ENCODE measurements at places on chromosomes 16 and 17.

DNA sequence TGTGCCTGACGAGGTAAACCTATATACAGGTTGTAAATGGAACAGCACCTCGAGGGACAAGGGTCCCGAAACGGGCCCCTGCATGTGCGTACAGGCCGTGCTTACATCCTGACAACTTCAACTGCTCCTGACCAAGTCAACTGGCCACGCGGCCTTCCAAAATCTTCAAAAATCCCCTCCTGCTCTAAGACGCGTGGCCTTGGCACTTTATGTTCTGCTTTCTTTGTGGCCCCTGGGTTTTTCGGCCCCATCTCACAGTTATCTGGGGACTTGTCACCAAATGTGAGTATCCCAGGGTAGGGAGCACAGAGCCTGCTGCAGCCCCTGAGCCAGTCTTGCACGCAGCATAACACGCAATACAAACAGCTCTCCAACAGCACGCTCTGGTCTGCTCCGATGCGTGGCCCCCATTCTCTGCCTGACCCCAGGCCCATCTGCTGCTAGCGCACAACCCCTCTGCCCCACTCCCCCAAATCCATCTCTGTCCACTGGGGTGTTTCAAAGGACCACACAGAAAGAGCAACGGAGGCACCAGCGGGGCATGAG is 659 bp downstream of the RPH3AL start:
- peak overlapping the region; percentile 87 for H3K27ac ChIP-seq
- peaks cover 59% of the 10 kb centered on the region for H3K4me1 ChIP-seq
- H3K27me3 ChIP-seq: no peaks in the 10 kb centered on the region
- peak overlapping the region; percentile 25 for H3K4me3 ChIP-seq
- no peak for DNase-seq

DNA sequence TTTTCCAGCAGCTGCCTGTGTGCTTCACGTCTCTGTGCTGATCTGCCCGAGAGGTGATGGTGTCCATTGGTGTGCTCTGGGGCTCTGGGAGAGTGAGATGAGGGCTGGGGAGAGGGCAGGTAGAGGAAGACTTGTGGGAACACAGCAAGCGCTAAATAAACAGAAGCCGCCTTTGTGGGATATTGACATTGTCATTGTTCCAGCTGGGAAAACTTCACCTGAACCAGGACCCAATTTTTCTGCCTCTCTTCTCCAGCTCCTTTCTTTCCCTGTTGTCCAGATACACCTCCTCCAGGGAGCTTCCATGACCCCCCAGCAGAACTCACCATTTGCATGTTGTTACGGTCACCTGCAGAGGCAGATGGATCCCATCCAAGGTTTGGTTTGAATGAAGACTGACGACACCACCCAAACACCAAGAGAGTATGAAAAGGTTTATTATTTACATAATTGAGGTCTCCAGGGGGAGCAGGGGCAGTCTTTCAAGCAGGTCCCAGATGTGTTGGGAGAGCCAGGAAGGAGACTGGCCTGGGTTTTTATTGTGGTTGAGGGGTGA is 3.6 kb upstream of the ITGA3 start:
- H3K36me3 ChIP-seq: no peaks in the 10 kb centered on the region
- DNase-seq: no peak
- H3K4me3 ChIP-seq: no peak overlapping the region
- H3K4me1 ChIP-seq: peaks cover 41% of the 10 kb centered on the region

GRCh38 chr16:14373896-14374295 is 256.2 kb downstream of the PARN start:
- no peaks in the 10 kb centered on the region for H3K36me3 ChIP-seq
- DNase-seq: no peak
- H3K4me1 ChIP-seq: no peaks in the 10 kb centered on the region
- H3K27me3 ChIP-seq: no peaks in the 10 kb centered on the region
- no peak overlapping the region for H3K4me3 ChIP-seq

GRCh38 chr17:27390540-27390939 is 65.7 kb upstream of the KSR1 start:
- H3K27me3 ChIP-seq: no peaks in the 10 kb centered on the region
- no peak overlapping the region for H3K4me3 ChIP-seq
- H3K27ac ChIP-seq: no peak overlapping the region
- no peaks in the 10 kb centered on the region for H3K4me1 ChIP-seq
- DNase-seq: no peak
- no peaks in the 10 kb centered on the region for H3K36me3 ChIP-seq

DNA sequence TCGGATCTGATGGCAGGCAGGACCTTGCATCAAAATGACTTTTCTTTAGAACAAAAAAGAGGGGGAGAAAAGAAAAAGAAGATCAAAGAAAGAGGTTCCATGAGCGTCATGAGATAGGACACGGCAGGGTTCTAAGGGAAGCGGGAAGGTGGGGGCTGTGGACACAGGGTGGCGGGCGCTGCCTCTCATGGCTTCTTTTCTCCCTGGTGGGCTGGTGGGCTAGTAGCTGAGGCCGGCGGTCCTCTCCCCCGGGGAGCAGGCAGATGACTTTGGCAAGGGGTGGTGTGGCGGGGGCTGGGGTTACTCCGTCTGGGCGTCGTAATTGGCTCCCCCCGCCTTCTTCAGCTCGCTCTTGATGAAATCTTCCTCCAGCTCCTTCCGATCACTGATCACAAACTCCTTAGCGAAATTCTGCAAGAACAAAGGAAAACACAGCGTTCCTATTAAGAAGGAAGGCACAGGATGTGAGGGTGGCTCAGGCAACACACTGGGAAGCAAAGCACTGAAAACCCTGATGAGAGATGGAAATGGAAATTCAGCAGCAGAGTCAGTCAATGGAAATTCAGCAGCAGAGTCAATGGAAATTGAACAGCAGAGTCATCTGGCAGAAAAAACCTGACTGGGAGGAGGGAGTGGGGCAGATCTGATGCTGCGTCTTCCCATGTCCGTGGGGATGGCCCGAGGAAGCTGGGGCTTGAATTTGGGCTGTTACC is 51.2 kb downstream of the COTL1 start:
- no peak for DNase-seq
- no peaks in the 10 kb centered on the region for H3K36me3 ChIP-seq
- H3K27me3 ChIP-seq: no peaks in the 10 kb centered on the region
- H3K4me1 ChIP-seq: no peaks in the 10 kb centered on the region
- no peak overlapping the region for H3K4me3 ChIP-seq
- no peak overlapping the region for H3K27ac ChIP-seq

- no peak for DNase-seq
- H3K4me3 ChIP-seq: no peak overlapping the region
- peaks cover 16% of the 10 kb centered on the region for H3K4me1 ChIP-seq
- H3K36me3 ChIP-seq: no peaks in the 10 kb centered on the region
- no peaks in the 10 kb centered on the region for H3K27me3 ChIP-seq
- H3K27ac ChIP-seq: no peak overlapping the region
Measured at GRCh38 chr17:76422860-76423259, 30.1 kb downstream of the UBE2O start.

DNA sequence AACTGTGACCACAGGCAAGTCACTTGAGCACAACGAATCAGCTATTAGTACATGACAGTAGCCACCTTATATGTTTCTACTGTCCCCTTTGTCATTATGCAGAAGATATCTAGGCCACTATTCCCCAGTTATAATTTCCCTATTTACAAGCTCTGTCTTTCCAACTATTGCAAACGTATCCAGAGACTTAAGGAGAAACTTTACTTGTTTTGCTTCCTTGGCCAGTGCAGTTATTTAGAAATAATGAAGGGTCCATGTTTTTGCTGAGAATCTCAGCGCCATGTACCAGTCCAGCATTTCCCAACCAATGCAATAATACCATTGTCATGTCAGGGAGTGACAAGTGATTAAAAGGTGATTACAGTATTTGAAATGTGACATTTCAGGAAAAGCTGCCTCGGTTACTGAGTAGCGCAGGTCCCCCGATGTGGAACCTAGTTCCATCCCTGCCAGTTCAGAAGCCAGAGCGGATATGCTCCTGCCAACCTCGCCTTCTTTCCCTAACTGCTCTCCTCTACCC is 743 bp downstream of the ZNF624 start:
- peaks cover 8% of the 10 kb centered on the region for H3K4me1 ChIP-seq
- no peak for DNase-seq
- no peaks in the 10 kb centered on the region for H3K27me3 ChIP-seq
- no peaks in the 10 kb centered on the region for H3K36me3 ChIP-seq
- H3K27ac ChIP-seq: peak overlapping the region; percentile 94

- H3K4me3 ChIP-seq: no peak overlapping the region
- no peak overlapping the region for H3K27ac ChIP-seq
- no peak for DNase-seq
- H3K36me3 ChIP-seq: peaks cover 11% of the 10 kb centered on the region
Measured at GRCh38 chr16:30482366-30482765, 9.8 kb downstream of the ITGAL start.

DNA sequence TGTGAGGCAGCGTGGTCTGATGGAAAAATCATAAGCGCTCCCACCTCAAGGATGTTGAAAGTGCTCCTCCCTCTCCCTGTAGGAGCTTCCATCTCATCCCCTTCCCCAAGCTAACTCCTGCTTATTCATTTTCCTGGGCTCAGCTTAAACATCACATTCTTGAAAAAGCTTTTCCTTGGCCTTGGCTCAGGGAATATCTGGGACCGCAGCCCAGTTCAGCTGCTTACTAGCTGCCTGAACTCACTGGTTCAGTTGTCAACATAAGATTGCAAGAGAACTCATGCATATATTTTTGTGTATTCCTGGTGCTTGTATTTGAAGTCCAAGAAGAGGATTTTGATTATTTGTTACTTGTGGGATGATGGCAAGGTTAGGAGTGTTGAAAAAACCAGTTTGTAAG is 91.5 kb downstream of the UTP18 start:
- no peaks in the 10 kb centered on the region for H3K27me3 ChIP-seq
- no peak overlapping the region for H3K27ac ChIP-seq
- H3K4me3 ChIP-seq: no peak overlapping the region
- H3K4me1 ChIP-seq: no peaks in the 10 kb centered on the region
- no peaks in the 10 kb centered on the region for H3K36me3 ChIP-seq

GRCh38 chr16:67704110-67704509 is 15.0 kb downstream of the GFOD2 start:
- H3K4me3 ChIP-seq: no peak overlapping the region
- H3K36me3 ChIP-seq: no peaks in the 10 kb centered on the region
- DNase-seq: no peak
- no peak overlapping the region for H3K27ac ChIP-seq
- H3K27me3 ChIP-seq: no peaks in the 10 kb centered on the region
- H3K4me1 ChIP-seq: peaks cover 4% of the 10 kb centered on the region

DNA sequence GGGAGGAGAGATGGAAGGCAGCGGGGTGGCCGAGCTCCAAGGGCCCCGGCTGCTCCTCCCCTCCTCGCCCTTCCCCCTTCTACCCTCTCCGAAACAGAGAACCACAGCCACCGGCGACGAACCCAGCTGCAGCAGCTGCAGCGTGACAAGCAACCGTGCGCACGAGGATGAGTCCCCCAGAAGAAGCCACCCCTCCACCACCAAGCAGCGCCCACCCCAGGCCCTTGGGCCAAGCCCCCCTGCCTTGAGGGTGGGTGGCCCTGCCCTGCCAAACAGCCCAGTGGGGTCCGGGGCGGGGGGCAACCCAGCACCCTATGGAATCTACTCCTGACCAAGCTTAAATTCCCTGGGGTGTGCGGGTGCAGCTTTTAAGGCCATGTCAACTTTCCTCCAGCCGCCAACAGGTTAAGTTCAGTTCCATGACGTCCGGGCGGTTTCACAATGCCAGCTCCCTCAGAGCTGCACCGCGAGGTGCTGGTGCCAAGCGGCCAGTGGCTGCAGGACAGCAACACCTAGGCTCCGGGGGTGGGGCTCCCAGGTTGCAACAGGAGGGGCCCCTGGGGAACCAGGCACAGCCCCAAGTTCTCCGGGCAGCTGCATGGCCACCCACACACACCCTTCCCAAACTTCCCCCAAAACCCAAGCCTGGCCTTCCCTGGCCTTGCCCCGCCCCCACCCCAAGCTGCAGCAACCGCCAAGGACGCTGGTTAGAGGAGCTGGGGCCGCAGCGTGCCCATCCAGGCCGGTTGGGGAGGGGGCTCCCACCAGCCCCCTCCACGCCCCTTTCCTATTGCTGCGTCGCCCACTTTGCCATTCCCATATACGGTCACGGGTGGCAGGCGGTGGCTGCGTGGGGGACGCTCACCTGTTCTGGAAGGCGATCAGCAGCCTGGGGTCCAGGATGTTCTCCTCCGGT is 2.0 kb downstream of the CBX4 start:
- H3K27me3 ChIP-seq: peaks cover 22% of the 10 kb centered on the region
- DNase-seq: peak; percentile 95
- H3K4me1 ChIP-seq: peaks cover 48% of the 10 kb centered on the region
- H3K4me3 ChIP-seq: peak overlapping the region; percentile 73

GRCh38 chr16:30901201-30902028 is 5.0 kb downstream of the CTF1 start:
- H3K4me1 ChIP-seq: peaks cover 27% of the 10 kb centered on the region
- H3K4me3 ChIP-seq: peak overlapping the region; percentile 52
- no peaks in the 10 kb centered on the region for H3K27me3 ChIP-seq
- peak overlapping the region; percentile 81 for H3K27ac ChIP-seq
- no peak for DNase-seq
- H3K36me3 ChIP-seq: no peaks in the 10 kb centered on the region

GRCh38 chr16:13322336-13322735 is 420.9 kb downstream of the SHISA9 start:
- no peaks in the 10 kb centered on the region for H3K4me1 ChIP-seq
- no peaks in the 10 kb centered on the region for H3K27me3 ChIP-seq
- H3K27ac ChIP-seq: no peak overlapping the region
- H3K4me3 ChIP-seq: no peak overlapping the region

GRCh38 chr17:39018267-39019134 is 51.3 kb upstream of the FBXO47 start:
- H3K4me1 ChIP-seq: peaks cover 18% of the 10 kb centered on the region
- DNase-seq: no peak
- H3K4me3 ChIP-seq: no peak overlapping the region
- H3K27ac ChIP-seq: peak overlapping the region; percentile 34
- no peaks in the 10 kb centered on the region for H3K27me3 ChIP-seq

DNA sequence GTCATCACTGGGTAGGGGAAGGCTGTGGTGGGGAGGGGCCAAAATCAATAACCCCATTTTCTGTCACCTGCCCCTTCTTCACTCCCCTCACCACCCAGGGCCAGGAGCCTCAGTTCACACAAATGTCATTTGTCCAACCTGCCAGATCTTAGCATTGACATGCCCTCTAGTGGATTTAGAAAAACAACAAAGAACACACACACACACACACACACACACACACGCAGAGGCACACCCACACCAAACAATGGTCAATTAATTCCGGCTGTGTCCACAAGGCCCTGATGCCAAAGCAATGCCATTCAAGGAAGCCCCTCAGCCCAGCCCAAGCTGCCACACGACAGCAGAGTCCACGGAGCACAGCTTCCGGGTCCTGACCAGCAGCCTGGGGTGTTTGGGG is 68.4 kb downstream of the NOG start:
- H3K27ac ChIP-seq: no peak overlapping the region
- no peaks in the 10 kb centered on the region for H3K36me3 ChIP-seq
- no peak overlapping the region for H3K4me3 ChIP-seq
- H3K4me1 ChIP-seq: no peaks in the 10 kb centered on the region
- no peak for DNase-seq

- H3K36me3 ChIP-seq: no peaks in the 10 kb centered on the region
- H3K4me1 ChIP-seq: no peaks in the 10 kb centered on the region
- no peak overlapping the region for H3K27ac ChIP-seq
- H3K27me3 ChIP-seq: no peaks in the 10 kb centered on the region
Measured at GRCh38 chr17:30068465-30068864, 48.2 kb upstream of the NSRP1 start.

GRCh38 chr16:86222965-86223551 is 287.3 kb upstream of the FOXF1 start:
- H3K4me3 ChIP-seq: no peak overlapping the region
- H3K4me1 ChIP-seq: peaks cover 9% of the 10 kb centered on the region
- H3K27ac ChIP-seq: no peak overlapping the region
- no peak for DNase-seq
- H3K36me3 ChIP-seq: no peaks in the 10 kb centered on the region
